ENCODE measurements at places on chromosomes 12 and 14.

DNA sequence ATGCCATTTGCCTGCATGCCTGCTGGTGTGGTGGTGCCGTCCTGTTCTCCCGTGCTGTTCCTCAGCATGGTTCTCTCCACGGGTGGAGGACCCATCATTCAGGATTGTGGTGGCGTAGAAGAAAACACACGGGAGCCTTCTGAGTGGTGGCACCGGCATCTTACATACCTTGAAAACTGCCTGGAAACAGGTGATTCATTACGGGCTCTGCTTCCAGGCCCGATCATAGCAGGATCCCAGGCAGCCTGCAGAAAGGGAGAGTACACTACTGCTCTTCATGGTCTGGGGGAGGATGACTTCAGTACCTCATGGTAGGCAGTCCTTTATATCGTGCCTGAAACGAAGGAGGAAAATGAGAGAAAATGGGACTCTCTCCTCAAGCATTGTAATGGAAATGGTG lies 66.6 kb upstream of the KCNA5 start:
- no peak for DNase-seq

DNA sequence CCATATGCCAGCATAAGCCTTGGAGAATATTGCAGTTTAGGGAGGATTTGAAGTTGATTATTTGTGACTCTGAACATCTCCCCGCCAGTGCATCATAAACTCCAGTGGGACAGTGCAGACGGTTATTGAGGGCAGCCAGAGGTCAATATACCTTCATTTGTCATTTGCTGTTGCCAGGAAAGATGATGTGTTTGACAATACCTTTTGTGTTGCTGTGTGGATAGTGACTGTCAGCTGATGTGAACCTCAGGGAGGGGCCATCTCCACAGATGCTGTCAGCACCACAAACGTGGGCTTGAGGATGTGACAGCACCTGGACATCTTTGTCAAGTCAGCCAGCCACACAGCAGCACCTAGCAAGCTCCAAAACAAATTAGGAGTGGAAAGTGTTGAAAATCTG lies 11.5 kb downstream of the CCDC198 start:
- no peak for DNase-seq

- no peak for DNase-seq
Measured at GRCh38 chr12:42921741-42922504, 332.4 kb upstream of the PRICKLE1 start.

- DNase-seq = no peak
Measured at GRCh38 chr12:130981074-130981742, 27.5 kb downstream of the ADGRD1 start.

- no peak for DNase-seq
Measured at GRCh38 chr14:61965030-61965745, 203.0 kb downstream of the SNAPC1 start.

DNA sequence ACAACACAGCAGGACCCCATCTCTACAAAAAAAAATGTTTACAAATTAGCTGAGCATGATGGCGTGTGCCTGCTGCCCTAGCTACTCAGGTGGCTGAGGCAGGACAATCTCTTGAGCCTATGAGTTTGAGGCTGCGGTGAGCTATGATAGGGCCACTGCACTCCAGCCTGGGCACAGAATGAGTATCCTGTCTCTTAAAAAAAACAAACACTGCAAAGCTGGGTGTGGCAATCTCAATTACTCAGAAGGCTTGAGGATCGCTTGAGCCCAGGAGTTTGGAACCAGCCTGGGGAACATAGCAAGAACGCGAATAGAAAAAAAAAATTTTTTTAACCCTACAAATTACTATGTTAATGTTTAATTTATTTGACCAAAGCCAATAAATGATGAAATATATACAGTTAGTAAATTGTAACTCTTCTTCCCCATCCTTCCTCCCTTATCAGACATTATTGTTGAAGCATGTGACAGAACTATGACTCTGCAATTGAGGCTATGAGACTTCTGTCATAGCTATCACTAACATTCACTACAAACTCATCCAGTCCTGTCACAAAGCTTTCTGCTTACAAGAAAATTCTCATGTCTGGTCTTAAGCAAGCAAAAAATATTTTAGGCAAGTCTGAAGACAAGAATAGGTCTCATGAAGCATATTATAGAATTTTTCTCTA lies 9.8 kb downstream of the BTBD7 start:
- DNase-seq = no peak

GRCh38 chr12:89181271-89181920 lies 170.9 kb downstream of the DUSP6 start:
- no peak for DNase-seq

- no peak for DNase-seq
Measured at GRCh38 chr12:1842183-1842904, 22.0 kb downstream of the LRTM2 start.

GRCh38 chr12:21827083-21827482 lies 52.6 kb upstream of the KCNJ8 start:
- DNase-seq = no peak

- DNase-seq = no peak
Measured at GRCh38 chr12:102958830-102959176, 1.3 kb downstream of the ASCL1 start.

GRCh38 chr14:99260587-99261551 lies 11.1 kb downstream of the BCL11B start:
- DNase-seq = no peak
